ENCODE measurements at places on chromosomes 7 and 10.

DNA sequence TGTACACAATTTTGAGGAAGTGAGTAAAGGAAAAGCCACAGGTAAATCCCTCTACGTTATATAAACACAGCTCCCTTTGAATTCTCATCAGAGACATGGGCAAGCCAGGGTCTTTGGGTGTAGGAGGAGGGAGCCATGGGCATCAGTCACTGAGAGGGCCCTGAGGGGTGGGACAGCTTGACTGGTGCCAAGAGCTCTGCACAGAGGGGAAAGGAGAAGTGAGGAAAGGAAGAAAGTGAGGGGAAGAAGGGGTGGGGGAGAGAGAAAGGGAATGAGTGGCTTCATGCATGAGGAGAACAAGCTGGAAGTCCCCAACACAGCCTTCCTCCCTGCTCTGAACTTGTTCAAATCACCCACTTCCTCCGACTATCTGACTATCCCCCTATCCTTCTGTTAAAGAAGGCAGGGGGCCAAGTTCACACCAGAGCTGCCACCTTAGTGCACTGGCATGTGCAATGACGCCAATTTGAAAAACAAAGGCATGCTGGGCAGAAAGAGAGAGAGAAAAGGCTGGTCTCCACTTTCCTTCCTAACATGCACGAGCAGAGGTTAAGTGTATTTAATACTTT lies 16.4 kb upstream of the RNF148 start:
- no peak for DNase-seq

GRCh38 chr10:22915314-22915713 lies 12.5 kb upstream of the ARMC3 start:
- no peak for DNase-seq

DNA sequence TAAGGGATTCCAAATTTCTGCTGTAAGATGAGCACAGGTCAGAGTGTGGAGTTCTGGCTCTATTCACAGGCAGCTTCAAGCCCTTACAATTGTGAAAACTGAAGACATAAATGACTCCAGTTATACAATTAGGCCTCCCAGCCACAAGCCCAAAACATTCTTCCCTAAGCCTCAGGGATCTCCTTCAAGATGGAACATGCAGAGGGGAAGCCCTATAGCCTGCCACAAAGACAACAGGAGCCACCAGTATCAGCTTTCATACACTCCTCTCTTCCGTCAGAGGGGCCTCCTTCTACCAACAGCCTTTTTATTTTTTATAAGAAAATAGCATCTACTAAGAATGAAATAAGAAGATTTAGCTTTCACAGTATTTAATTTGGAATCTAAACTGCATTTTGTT lies 46.5 kb downstream of the DLD start:
- DNase-seq = no peak

GRCh38 chr10:118687472-118687871 lies 67.3 kb downstream of the CACUL1 start:
- no peak for DNase-seq

- DNase-seq = no peak
These were observed 29.0 kb upstream of the WDFY4 start for GRCh38 chr10:48655411-48656240.

DNA sequence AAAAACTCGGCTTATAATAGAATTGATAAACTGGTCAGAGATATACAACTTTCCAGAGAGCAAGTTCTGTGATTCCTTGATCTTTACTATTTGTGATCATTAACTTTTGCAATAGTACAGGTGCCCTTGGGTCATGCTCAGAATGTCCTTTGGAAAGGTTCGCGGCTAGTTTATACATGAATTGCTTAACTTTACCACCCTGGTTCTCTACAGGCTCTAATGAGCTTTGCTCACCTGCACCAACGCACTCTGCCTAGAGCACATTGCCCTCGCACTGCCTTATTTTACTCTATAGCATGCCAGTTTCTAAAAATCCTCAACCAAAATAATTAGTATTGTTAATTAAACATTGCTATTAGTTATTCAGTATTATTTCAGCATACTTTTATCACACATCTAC lies 931.2 kb upstream of the KCND2 start:
- DNase-seq = no peak

GRCh38 chr7:150976529-150977381 lies 1.4 kb downstream of the KCNH2 start:
- no peak for DNase-seq

DNA sequence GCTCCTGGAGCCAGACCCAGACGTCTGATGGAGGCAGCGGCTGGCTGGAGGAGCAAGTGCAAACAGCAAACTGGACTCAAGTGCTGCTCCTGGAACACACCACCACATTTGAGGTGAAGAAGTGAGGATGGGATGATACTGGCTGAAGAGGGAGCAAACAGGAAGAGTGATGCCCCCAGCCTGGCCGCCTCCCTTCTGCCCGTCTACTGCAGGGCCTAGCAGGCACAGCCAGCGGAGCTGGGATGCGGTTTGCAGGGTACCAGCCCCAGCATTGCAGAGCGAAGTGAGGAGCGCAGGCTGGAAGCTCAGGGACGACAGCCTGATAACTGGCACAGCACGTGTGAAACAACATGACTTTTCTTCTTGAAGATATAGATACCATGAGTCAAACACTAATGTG lies 111.8 kb upstream of the ZNF32 start:
- no peak for DNase-seq

DNA sequence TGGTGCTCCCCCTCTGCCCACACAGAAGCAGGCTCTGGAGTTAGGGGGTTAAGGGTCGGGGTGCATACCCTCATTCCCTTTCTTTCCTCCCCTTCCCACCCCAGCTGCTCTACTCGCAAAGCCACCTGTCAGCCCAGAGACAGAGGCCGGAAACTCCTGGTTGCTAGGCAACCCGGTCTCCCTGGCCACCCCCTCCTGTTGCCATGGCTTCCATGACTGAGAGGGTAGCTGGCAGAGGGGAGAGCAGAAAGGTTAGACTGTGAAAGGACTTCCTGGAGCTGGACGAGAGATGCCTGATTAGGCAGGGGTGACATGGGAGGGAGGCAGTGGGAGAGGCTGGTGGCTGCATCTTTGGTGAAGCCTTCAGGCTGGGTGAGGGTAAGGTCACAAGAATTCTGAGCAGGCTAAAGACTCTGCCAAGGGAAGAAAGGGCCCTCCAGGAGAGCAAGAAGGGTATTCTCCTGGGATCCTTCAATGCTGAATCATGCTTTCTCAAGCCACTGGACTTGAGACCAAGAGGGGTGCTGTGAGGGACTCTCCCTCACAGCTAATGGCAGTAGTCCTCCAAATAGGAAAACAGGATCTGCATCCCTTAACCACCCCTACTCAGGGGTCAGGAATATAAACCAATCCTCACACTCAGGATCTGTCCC lies 5.4 kb downstream of the PSD start:
- DNase-seq = no peak

DNA sequence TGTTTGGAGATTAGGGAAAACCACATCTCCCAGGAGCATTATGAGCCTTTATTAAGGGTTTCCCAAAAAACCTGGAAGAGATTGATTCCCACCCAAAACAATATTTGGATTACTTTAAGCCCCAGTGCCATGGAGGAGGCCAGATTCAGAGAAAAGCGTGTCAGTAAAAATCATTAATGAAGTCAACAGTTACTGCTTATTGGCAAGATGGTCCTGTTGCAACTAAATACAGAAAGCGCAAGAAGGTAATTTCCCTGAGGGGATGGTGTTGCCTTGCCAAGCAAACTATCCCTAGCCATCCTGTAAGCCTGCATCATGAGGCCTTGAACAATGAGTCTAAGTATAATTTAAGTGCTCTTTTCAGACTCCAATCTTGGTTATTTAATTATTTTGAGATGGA lies 156.6 kb downstream of the SPAG6 start:
- DNase-seq = no peak

GRCh38 chr10:131314799-131315198 lies 3.3 kb upstream of the TCERG1L start:
- no peak for DNase-seq

DNA sequence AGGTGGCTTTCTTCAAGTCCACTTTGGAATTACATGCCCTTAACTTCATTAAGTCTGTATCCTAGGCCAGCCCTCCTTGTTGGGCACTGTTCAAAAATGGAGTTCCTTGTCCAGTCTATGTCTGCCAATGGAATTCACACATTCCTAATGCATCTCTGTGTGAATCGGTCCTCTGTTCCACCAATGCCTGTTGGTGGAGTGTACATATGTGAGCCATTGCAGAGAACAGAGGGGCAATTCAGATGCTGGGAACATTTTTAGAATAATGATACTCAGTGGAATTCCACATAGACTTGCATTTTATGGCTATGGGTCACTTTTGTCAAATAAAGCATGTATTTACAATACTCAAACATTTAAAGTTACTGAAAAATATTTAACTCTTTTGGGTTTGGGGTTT lies 108.3 kb downstream of the COL28A1 start:
- DNase-seq = no peak

DNA sequence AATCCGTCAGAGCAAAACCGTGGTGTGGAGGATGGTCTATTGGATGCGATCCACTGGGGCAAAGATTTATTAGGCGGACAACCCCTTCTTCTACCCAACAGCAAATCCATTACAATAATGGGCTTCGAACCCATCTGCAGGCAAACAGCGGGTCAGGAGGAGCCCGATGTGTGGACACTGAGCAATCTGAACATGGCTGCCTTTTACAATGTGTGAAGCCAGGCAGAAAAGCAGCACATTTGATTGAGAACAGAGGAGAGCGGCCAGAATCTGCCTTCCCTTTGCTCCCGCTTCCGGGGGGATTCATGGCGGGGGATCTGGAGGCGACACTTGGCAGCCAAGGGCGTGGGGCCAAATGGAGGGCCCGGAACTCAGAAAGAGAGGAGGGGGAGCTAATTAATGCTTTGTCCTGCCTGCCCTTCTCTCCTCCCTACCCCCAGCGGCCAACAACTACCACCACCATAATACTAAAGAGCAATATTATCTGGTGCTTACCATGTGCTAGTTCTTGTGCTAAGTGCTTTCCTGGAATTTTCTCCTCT lies 133.0 kb downstream of the EMX2 start:
- DNase-seq = no peak

DNA sequence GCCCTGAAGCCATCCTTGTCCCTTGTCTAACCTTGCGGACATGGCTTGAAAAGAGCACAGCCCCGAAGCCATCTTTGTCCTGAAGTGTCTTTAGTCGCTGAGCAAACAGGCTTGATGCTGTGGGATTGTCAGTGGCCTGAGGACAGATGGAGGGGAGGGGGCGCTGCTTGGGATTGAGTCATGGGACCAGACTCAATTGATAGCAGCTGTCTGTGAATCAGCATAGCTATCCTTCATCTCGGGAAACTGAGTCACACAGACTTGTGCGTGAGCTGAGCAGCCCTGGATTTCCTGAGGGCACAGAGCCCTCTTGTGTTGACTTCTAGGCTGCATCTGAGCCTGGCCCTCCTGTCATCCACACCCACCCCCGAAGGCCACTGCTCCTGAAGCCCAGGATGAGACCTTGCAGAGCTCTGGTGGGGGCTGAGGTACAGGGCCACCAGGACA lies 14.4 kb downstream of the MYO1G start:
- no peak for DNase-seq

- DNase-seq = peak; percentile 32
These were observed 555 bp downstream of the PHF14 start for GRCh38 chr7:10973942-10974911.

DNA sequence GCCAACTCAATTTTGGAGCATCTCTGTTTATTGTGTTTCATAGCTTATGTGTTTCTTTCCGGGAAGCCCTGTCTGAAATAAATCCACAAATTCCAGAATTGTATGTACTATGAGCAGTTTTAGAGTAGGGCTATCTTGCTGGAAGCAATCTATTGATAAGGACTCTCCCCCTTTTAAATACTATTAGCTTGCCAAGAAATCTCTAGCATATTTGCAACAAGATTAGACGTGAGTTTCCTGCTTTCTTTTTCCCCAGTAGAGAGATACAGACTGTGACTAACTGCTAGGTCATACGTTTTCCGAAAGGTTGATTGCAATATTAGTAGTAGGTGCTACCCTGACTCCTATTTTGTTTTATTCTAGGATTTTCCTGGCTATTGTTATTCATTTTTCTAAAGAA lies 277.0 kb downstream of the MALRD1 start:
- DNase-seq = no peak

- no peak for DNase-seq
These were observed 107.7 kb upstream of the MPP7 start for GRCh38 chr10:28410420-28411135.

- DNase-seq = no peak
These were observed 84.2 kb downstream of the CDK6 start for GRCh38 chr7:92751902-92752901.

- DNase-seq = no peak
These were observed 104.7 kb upstream of the SH2B2 start for GRCh38 chr7:102182016-102182415.

- no peak for DNase-seq
These were observed 177.4 kb upstream of the CDCA7L start for GRCh38 chr7:22123139-22123538.

GRCh38 chr7:27420702-27421101 lies 178.1 kb downstream of the EVX1 start:
- DNase-seq = no peak

GRCh38 chr10:30759423-30759822 lies 129.9 kb upstream of the LYZL2 start:
- DNase-seq = no peak

DNA sequence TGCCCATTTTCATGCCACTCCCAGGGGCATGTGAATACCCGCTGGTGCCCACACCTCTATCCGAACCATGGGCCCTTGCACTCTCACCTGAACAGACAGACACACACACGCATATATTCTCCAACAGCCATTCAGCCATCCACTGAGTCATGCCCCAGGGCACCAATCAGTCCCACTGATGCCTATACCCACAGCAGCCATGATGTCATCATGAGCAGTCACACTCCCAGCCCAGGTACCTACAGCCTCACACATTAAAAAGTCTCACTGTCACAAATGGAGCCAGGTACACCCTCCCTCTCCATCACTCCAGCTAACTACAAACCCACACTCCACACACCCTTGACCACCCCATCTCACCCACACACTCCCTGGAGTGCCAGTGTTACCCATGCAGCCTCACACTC lies 12.2 kb downstream of the VSIR start:
- no peak for DNase-seq

DNA sequence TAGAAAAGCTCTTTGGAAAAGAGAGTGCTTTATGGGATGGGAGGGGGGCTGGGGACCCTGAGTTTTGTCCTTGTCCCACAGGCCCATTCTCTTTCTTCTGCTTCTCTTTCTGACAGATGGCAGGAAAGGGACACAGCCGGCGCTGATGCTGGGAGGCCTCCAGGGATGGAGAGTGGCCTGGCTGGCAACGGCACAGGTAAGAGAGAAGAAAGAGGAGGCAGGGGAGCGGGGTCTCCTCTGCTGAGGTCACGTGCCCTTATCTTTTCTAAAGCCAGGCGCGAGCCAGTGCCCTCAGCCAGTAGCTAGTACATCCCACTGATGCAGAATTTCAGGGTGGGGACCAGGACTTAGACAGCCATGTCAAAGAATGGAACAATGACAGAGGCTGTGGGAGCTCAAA lies 9.2 kb downstream of the ZNF775 start:
- no peak for DNase-seq

GRCh38 chr10:122143238-122143841 lies 127.8 kb upstream of the BTBD16 start:
- no peak for DNase-seq

All from right renal pelvis (tissue), 4 donors.